ENCODE measurements at places on chromosomes 5 and 9.

GRCh38 chr5:120354126-120354525 lies 110.0 kb upstream of the PRR16 start:
- DNase-seq = no peak

DNA sequence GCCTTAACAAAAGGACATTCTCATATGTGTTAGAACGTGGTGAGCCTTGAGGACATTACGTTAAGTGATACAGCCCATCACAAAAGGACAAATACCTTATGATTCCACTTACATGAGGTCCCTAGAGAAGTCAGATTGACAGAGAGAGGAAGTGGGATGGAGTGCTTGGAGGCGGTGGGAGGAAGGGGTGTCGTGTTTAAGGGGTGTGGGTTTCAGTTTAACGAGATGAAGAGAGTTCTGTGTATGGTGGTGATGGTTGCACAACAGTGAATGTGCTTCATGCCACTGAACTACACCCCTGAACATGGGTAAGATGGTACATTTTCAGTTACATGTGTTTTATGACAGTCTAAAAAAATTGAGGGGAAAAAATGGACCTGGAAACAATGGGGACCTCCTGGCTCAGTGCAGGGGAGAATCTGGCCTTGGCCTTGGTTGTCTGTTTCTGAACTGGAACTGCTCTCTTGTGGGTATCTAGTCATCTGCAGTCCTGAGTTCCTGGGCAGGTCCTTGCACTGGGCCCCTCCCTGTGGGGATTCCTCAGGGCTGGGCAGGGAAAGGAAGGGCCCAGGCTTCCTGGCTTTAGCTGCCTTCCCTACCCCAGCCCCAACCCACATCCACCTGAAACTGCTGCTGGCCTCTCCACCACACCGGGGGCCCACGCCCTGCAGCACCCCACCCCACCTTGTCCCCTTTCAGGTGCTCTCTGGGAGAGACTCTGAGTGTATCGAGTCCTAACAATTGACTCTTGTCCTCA lies 17.8 kb downstream of the LRRC8A start:
- DNase-seq = no peak

- no peak for DNase-seq
Observed at GRCh38 chr5:80101993-80102392, 66.8 kb downstream of the THBS4 start.

DNA sequence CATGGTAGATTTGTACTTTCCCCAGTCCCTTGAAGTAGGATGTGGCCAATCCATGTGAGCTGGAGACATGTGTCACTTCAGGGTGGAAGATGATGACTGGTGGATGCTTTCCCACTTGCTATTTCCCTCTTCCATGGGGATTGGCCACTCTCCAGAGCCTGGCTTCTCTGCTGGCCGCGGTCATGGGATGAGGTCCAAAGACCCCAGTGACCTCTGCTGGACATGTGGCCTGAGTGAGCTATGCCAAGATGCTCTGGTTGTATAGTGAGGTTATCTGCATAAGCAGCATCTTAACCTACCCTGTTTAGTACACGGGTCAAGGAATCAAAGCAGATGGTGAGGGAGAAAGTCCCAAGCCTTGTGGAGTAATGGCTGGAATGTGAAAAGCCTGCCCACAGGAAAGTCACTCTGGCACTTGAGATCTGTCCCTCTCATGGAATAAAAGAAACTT lies 47.1 kb downstream of the SH3PXD2B start:
- no peak for DNase-seq

DNA sequence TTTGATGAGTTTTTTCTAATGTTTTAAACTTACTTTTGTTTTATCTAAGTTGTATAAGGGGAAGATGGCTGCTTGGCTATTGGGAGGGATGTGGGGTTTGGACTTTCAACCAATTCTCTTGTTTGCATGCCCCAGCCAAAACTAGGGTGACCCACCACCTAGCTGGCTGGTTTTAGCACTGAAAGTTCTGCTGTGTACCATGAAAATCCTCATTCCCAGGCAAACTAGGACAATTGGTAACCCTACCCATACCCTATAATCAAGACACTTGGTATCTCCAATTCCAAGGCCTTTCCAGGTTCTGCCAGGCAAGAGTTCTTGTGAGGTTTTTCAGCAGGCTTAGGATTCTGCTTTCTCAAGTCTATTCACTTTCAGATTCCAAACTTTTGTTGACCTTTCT lies 13.1 kb downstream of the RAB3C start:
- no peak for DNase-seq

GRCh38 chr9:127847178-127847510 lies 7.3 kb downstream of the ENG start:
- no peak for DNase-seq

GRCh38 chr5:181223729-181224389 lies 778 bp downstream of the TRIM41 start:
- DNase-seq = no peak

DNA sequence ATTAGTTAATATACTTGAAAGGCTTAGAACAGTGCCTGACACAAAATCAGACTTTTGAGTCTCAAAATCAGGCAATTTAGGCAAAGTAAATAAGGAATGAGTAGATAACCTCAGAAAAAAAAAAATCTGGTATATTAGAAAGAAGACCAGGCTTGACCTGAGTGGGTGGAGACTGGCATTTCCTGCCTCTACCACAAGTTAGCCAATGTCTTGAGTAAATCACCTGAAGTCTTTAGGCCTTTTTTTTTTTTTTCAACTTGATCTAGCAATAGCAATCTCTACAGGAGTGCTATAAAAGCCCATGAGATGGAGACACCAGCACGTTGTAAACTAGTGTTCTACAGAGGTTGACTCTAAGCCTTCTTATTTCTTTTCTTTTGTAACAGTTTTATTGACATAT lies 104.2 kb upstream of the RASEF start:
- DNase-seq = no peak

DNA sequence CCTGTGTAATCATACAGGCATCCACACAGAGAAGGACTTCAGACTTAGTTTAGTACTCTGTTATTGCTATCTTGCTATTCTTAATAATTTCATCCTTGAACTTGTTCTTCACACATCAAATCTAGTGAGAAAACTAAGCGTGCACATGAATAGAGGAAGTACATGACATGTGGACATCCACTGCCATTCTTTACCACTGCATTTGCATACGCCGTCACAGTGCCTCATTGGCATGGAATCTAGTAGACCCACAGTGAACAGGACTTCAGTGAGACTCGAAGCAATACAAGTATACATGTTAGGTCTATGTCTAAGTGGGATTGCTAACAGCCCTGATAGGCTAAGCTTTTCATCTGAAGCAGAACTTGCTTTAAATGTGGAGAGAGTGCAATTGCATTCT lies 592.1 kb downstream of the TLE4 start:
- DNase-seq = no peak

DNA sequence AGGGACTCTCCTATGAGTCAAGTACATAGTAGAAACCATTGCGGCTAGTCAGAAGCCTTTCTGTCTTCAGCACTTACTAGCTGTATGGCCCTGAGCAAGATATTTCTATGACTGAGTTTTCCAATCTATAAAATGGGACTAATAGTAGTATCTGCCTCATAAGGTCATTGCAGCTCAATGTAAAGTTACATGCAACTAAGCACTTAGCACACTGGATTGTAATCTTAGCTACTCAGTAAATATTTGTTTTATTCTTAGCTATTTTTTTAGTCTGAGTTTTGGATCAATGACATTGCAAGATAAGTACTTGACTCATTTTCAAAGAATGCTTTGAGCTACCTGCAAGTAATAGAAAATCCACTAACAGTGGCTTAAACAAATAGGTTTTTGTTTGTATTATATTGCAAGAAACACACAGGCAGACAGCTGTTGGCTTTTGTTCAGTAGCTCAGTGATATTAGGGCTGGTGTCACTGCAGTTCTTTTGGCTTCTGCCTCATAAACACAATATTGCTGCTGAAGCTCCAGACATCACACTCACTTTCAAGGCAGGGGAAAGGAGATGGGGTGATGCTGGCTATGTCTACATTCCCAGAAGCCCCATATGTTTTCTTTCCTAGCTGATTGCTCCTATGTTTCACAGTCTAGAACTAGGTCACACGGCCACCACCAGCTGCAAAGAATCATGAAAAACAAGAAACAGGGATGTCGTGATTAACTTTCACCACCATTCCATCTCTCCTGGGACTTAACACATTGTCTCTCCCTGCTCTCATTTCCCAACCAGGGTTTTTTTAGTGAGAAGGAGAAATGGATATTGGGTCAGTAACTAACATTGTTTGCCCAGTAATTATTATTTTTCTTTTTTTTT lies 26.9 kb upstream of the FAT2 start:
- no peak for DNase-seq

GRCh38 chr9:25724424-25724823 lies 46.2 kb upstream of the TUSC1 start:
- DNase-seq = no peak

DNA sequence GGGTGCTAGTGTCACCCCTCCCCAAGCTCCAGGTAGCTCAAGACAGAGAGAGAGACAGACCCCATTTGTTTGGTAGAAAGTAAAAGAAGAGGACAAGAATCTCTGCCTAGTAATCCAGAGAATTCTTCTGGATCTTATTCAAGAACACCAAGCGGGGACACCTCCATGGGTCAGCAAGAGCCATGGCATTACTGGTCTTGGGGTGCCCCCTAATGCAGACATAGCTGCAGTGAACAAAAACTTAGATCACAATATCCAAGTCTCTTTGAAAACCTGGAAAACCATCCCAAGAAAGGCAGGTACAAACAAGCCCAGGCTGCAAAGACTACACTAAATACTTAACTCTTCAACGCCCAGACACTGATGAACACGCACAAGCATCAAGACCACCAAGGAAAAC lies 29.9 kb upstream of the PDE4D start:
- DNase-seq = no peak

- no peak for DNase-seq
Observed at GRCh38 chr5:59126708-59127573, 544.1 kb downstream of the RAB3C start.

DNA sequence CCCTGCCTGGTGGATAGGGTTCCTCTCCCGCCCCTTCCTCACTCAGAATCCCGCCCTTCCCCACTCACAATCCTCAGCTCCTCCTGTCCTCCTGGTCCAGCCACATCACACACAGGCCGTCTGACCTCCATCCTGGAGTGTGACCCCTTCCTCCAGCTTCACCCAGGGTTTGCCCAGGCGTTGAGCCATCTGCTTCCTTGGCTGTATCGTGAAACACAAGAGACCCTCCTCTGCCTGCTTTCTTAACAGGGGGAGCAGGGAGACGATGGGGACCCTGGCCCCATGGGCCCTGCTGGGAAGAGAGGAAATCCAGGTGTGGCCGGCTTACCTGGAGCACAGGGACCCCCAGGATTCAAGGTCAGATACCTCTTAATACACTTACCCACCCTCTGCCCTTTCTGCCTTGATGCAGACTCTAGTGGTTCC lies 32.3 kb upstream of the ORM1 start:
- DNase-seq = no peak

DNA sequence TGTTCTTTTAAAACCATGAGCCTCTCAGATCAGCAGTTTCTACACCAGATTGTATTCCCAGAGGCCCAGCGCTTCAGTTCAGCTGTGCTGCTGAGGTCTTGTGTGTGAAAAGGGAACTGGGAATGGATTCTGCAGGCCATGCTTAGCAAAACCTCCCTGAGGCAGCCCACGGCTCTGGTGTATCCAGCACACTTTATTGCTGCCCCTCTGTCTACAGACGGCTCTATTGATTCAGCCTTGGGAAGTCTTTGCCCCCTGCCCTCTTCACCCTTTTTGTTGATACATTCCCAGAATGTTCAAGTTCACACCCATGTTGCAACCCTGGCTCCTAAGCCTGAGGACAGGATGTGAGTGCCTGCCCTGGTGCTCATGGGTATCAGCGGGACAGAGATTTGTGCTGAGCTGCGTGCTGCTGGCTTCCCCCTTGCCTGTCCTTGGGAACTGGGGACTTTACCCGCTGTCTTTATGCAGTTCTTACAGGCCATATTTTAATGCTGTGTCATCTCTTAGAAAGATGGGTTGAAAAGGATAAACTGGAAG lies 37.3 kb downstream of the ARHGAP26 start:
- no peak for DNase-seq

DNA sequence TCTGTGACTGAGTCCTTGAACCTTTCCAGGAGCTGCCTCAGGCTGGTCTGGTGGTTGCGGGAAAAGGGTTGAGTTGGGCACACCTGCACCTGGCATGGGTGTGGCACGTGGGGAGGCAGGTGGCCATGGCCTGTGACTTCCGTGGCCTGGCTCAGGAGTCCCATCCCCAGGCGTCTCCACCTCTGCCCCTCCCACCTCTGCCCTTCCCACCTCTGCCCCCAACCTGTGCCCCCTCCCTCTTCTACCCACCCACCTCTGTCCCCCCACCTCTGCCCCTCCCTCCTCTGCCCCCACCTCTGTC lies 1.9 kb upstream of the QRFP start:
- DNase-seq = no peak

DNA sequence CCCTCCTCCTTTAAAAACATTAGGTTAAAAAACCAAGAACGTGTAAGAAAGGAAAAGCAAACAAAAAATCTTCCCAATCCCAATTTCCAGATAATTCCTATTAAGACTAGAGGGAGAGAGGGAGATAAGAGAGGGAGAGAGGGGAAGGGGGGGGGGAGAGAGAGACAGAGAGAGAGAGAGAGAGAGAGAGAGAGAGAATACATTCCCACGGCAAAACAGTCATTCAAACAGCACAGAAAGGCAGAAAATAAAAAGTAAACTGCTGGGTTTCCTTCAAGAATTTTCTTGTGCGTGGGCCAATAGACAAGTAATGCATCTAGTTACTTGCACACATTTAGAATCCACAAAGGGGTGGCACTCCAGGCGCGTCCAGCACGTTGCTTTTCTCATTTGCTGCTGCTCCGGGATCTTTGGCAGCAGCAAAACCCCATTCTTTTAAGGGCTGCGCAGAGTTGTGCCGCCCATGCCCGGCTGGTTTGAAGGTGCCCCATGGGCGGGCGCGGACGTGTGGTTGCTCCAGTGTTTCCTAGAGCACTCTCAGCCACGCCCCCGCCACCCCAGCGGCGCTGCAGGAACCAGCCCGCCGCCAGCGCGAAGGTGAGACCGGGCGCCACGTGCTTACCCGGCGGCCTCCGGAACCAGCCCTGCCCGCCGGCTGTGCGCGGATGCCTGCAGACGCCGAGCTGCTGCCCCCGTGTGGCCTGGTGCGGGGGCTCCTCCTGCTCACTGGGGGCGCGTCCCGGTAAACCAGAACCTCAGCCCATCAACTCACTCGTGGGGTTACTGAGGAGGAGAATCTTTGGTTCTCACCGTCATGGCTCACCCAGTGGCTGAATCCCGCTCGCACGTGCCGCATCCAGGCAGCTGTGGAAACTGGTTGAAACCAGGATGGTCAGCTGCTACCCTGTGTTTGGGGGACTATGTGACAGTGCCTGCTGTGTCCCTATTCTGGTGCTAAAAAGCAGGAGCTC lies 44.6 kb downstream of the STC2 start:
- DNase-seq = peak; percentile 52

- no peak for DNase-seq
Observed at GRCh38 chr5:157888814-157889532, 30.0 kb upstream of the CLINT1 start.

Data from activated CD4-positive, alpha-beta T cell treated with anti-CD3 and anti-CD28 coated beads, Interleukin-2, amount 50 U/mL, for 4 hours (primary cell).